ENCODE measurements at places on chromosomes 1 and 21.

GRCh38 chr1:192904438-192904895 lies 95.6 kb downstream of the RGS2 start:
- DNase-seq = no peak

DNA sequence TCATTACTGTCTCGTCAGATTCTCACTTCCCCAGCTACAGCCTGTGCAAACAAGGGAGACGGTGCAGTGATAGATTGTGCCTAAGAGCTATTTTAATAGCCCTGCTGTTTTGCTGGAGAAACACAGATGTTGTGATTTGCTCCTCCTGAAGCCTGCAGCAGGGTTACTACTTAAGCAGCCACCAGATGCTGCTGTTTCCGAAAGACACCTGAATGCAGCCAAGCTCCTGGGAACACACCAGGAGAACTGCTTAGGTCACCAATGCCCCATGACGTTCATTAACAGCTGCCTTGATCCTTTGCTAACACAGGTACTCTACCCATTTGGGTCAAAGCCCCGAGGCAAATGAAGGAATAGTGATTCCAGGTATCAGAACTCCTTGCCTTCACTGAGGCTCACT lies 411.8 kb upstream of the DAB1 start:
- DNase-seq = no peak

- DNase-seq = no peak
Measured at GRCh38 chr1:44549510-44549909, 124.8 kb downstream of the TMEM53 start.

DNA sequence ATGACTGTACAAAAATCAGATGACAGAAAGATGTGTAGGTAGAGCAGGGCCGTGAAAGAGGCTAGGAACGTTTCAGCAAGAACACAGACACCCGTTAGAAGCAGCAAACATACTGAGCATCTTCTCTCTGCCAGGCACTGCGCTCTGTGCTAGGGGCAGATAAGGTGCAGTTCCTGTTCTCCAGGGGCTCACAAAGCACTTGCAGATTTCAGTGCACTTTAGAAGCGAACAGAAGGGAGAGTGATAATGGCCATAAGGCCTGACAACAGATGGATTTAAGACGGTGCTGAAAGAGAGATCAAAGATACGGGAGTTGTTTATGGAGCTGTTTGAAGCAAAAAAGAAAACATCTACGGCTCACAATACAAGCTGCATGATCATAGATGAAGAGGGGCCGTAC lies 200.3 kb upstream of the FOXD3 start:
- no peak for DNase-seq

GRCh38 chr1:95096218-95096841 lies 20.8 kb upstream of the TLCD4 start:
- no peak for DNase-seq

DNA sequence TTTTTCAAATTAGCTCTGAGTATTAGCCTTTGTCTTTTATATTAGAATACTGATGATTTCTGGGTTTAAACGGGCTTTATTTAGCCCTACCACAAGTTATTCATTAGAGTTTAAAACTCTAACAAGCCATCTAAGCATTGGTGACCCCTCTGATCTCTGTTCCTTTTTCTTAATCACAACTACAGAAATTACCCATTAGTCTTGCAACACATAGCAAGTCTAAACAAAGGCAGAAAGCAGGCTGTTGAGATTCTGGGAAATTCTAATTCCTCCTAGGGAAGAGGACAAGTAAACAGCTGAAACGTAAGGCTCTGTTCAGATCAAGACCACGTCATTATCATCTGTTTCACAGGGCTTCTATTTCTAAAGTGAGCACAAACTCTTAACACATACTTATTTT lies 491.2 kb upstream of the ZRANB2 start:
- DNase-seq = no peak

GRCh38 chr1:204888294-204888693 lies 17.6 kb downstream of the NFASC start:
- no peak for DNase-seq

GRCh38 chr1:34292472-34292871 lies 115.8 kb downstream of the C1orf94 start:
- DNase-seq = no peak

DNA sequence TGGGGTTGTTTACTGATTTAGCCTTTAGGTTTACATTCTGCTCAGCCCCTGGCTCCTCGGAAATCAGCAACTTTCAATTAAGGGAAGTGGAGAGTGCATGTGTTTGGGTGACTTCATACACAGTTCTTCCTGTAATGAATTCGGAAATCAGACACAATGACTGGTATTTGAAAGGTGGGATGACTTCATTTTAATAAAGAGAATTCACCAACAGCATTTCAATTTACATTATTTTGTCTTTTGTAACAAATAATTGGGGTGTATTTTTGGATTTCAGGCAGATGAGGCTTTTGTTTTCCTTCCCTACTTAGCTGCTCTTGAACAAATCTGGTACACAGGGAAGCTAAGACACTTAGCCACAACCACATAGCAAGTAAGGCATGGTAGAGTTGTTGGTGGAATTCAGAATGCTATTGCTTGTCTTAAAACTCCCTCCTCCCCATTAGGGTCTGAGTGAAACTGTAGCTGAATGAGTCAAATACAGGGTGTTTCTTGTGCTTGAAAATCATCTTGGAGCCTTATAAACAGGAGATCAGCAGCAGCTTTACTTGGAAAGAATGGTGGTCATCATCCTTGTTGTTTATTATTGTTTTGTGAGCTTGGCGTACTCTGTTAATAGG lies 917 bp downstream of the STX12 start:
- no peak for DNase-seq

Measured in liver (tissue), 10 donors.